ENCODE measurements at places on chromosomes 1 and 21.

GRCh38 chr1:54109129-54110090 is 43.4 kb downstream of the CDCP2 start:
- no peak for DNase-seq

DNA sequence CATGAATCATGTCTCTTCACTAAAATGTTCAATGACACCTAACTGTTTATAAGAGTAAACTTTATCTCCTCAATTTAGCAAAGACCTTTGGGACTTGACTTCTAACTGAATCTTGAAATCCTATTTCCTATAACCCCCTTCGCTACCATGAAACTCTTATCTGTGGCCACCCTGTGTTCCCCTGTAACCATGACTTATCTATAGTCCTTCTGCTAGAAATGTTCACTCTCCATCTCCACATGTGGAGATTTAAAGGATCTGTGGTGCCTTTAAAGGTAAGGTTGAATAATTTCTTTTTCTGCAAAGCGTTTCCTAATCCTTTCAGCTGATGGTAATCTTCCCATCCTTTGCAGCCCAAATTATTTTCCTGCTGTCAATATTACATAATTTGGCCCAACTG is 436.3 kb upstream of the RUNX1 start:
- DNase-seq: no peak

DNA sequence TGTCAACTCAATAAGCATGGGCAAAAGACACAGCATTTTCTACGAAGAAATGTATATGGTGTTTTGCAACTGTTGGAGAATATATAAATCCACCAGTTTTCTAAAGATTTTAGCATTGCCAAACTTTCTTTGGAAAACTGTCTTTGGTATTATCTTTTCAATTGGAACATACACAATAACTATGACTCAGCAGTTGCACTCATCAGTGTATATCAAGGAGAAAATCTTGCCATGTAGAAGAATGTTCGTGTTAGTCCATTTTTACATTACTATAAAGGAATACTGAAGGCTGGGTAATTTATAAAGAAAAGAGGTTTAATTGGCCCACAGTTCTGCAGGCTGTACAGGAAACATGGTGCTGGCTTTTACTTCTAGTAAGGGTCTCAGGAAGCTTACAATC is 41.1 kb downstream of the PRKAA2 start:
- no peak for DNase-seq

DNA sequence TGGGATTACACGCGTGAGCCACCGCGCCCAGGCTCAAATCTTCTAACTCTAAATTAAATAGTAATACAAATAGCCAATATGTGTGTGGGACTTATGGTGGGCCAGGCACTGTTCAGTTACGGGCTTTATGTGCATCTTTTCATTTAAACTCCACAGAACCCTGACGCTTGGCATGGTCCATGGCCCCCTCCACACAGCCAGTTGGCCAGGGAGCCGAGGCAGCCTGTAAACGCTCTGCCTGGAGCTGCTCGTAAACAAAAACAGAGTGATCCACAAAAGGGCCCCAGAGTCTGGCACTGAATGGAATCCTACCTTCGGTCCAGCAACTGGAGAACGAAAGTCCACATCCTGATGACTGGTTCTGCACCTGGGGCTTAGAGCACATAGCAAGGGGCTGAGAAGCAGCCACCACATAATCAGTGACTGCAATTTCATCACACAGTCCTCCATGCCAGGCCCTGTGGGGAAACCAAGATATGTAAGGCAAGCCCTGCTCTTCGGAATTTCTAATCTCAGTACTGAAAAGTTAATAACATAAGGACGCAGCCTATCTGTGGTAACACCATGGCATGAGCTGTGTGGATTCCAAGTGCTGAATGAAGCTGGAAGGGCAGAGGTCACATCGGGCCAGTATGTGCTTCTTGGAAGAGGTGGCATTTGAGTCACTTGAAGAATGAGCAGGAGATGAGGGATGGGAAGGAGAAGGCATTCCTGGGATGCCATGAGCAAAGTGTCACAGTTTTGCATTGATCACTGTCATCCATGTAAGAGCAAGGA is 13.5 kb upstream of the ADAMTSL4 start:
- DNase-seq: no peak

GRCh38 chr1:184626076-184627006 is 128.3 kb downstream of the EDEM3 start:
- no peak for DNase-seq

DNA sequence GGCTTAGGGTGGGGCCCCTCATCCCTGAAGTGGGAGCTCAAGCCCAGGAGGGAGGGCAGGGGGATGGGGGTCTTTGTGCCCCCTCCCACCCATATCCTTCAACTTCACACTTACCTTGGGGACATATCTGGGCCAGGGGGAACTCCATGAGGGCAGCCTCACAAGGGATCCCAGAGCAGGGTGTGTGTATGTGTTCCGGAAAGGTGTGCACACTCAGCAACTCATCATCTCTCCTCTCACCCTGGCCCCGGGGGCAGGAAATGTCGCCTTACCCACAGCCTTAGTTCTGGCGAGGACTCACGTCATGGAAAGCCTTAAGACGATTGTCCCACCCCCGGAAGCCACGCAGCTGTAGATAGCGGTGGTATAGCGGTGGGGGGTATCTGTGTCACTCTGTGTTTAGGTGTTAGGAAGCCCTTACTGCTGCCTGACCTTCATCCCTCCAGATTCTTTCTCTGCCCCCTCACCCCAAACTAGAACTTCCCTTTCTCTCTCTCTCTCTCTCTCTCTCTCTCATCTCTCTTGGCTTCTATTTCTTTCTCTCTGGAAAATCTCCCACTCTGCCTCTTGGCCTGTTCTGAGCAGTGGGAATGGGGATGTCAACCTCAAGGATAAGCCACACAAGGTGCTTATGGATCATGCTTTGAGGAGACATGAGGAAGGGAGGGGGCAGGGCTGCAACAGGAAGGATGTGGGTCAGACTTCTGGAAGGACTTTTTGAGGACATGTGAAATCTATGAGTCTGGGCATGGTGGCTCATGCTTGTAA is at the start of gene SH2D2A:
Gene SH2D2A, minus strand, starts transcription at position 288 of the 768 bp plus-strand sequence. Its CDS starts 140 bp downstream, at position 148.
- no peak for DNase-seq

DNA sequence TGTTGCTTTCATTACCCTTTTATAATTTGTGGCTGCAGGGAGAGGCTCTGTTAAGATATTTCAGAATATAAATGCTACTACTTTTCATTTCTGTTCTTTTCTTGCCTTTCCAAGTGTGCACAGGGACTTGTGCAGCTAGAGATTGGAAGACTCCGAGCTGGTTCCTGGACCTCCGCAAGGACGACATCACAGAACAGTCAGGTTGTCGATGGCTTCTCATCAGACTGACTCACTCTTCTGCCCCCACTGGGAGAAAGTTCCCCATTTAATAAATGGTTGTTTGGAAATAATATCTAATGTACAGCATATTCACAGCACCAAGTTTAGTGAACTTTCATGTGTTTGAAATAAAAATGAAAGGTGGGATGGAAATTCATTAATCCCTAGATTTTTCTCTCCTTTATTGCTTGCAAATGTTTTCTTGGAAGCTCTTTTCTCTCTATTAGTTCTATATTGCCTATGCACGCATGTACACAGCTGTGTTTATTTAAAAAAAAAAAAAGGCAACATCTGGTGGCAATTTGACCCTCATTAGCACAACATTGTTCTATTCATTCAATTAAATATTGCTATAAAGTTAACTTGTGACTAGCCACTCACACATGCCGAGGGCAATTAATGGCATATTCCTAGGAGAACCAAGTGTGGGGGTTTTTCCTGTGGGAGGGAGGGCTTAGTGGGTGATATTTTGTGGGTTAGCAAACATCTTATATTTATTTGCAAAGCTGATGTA is 77.5 kb upstream of the L1TD1 start:
- DNase-seq: no peak

- DNase-seq: no peak
Observed at GRCh38 chr1:113146242-113147072, 73.5 kb downstream of the LRIG2 start.

GRCh38 chr1:211493133-211493871 is 1.3 kb upstream of the RD3 start:
- DNase-seq: no peak

DNA sequence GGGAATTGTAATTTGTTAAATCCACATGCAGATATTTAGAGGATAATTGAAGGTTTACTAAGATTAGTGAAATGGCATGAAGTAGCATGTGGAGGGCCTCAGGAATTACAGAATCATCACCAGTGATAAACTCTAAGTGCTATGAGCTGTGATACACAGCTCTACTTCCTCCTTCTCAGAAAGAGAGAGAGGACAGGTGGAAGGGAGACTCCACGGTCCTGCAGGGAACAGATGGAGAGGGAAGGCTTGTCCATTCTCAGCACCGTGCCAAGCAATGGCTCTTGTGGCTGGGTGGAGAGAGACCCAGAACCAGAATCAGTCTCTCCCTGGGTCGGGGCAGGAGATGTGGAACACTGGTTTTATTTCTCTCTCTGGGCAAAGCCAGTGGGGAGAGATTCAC is 27.8 kb upstream of the LYPD8 start:
- no peak for DNase-seq

GRCh38 chr1:218433744-218434143 is 88.6 kb downstream of the TGFB2 start:
- DNase-seq: no peak

DNA sequence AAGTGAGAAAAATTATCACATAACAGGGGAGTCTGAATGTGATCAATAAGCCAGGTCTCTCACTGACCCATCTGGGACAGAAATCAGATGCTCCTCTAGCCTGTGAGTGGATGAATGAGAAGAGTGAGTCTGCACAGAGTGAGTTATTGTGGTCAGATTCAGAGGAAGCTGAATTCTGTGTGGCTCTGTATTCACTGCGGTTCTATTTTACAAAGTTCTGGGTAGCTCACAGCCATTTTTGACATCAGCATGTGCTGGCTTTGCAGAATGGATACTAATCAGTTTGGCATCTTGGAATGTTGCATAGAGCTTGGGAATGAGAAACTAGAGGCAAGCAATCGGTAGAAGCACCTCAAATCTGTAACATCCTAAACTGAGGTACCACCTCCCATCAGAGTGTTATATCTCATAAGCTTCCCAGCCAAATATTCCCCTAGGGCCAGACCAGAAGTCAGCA is 3.8 kb downstream of the COLGALT2 start:
- no peak for DNase-seq

GRCh38 chr1:229148041-229148671 is 122.8 kb upstream of the RAB4A start:
- peak; percentile 64 for DNase-seq

- DNase-seq: no peak
Observed at GRCh38 chr1:173937062-173937461, 19.9 kb upstream of the SERPINC1 start.

- no peak for DNase-seq
Observed at GRCh38 chr1:182768963-182769362, 20.6 kb upstream of the NPL start.

- no peak for DNase-seq
Observed at GRCh38 chr1:30271401-30272276, 451.7 kb downstream of the MATN1 start.

DNA sequence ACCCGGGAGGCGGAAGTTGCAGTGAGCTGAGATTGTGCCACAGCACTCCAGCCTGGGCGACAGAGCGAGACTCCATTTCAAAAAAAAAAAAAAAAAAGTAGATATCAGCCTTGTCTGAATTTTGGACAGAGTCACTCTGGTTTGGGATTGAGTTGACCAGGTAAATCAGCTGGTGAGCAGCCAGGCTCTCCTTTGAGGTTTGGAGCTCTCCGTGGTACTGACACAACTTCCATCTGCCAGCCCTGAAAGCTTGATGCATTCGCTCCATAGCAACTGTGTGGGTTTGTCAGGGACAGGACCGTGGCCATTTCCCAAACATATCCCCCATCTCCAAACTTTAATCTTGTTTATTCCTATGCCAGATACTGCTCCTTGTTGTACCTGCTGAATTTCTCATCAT is 155.2 kb downstream of the DMRTA2 start:
- peak; percentile 16 for DNase-seq

- no peak for DNase-seq
Observed at GRCh38 chr1:95625224-95625623, 391.2 kb downstream of the RWDD3 start.

- no peak for DNase-seq
Observed at GRCh38 chr1:202155478-202156021, 4.9 kb downstream of the PTPN7 start.

GRCh38 chr1:225921734-225922709 is 2.0 kb downstream of the PYCR2 start:
- DNase-seq: no peak

GRCh38 chr1:186079084-186079684 is 295.9 kb downstream of the TPR start:
- no peak for DNase-seq

- no peak for DNase-seq
Observed at GRCh38 chr1:210236386-210236839, 3.8 kb downstream of the SERTAD4 start.

DNA sequence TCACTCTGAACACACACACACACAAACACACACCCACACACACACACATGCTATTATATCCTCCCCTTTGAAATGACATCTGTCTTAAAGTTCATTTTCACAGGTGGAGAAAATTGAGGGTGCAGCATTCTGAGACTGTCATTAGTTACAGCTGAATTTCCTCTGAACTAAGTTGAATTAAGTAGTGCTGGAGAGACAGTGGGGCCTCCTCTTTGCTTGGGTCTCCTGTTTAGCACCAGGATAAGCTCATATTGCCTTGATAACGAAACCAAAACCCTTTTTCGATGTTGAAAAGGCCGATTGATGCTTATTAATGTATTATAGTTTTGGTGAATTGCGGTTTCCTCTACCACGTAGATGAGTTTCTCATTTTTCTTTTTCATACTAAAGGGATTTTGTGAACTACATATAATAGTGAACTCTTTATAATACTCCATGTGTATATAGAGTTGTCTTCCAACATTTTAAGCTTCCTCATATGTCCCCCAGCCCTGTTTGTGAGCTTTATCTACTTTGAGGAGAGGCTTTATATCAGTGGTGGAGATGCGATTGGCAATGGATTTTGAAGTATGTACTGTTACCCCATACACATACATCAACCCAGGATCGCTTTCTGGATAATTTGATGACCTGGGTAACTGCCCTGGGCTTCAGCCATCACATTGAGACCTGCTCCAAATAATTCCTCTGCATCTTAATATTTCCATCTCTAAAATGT is 17.4 kb downstream of the DYNLT5 start:
- no peak for DNase-seq

- no peak for DNase-seq
Observed at GRCh38 chr1:76006234-76006633, 68.3 kb upstream of the ST6GALNAC3 start.

DNA sequence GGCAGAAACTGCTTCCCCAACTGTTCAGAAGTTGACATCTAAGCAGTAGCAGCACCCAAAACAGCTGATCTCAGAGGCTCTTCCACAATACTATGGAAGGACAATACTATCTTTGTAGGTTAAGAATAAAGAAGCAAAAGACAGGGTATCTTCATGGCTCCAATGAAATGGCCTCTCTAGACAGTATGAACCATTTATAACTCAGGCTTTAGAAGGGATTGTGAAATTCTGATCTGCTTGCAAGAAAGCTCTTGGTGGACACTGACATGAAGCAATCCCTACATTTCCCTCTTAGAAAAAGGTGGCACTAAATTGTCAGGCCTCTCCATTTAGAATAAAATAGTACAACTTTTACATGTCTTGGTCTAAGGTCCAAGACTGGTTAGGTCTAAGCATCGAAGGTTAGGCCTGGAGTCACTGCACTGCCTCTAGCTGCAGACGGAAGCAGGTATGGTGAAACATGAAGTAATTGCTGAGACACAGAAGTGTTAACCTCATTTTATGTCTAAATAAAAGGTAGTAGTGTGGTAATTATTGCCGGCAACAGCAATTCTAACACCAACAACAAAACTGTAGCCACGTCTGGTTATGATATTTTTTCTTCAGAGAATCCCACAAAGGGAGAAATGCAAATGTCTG is 50.6 kb upstream of the HP1BP3 start:
- no peak for DNase-seq

- no peak for DNase-seq
Observed at GRCh38 chr1:29878501-29878900, 642.2 kb downstream of the PTPRU start.

GRCh38 chr1:3159996-3160395 is 91.0 kb downstream of the PRDM16 start:
- DNase-seq: no peak

Data from right kidney (tissue), 9 donors.